ENCODE measurements at places on chromosomes 1 and 21.
A peak's percentile ranks its signal among the peaks of the same experiment; 100 is the strongest.

GRCh38 chr1:27445177-27445936 is 44.6 kb downstream of the WASF2 start:
- DNase-seq: no peak

- no peak for DNase-seq
These were observed 17.4 kb upstream of the ACTRT2 start for GRCh38 chr1:3003941-3004270.

- DNase-seq: no peak
These were observed 11.0 kb downstream of the FAM163A start for GRCh38 chr1:179754041-179754624.

GRCh38 chr1:200917291-200917817 is 22.7 kb downstream of the INAVA start:
- no peak for DNase-seq

DNA sequence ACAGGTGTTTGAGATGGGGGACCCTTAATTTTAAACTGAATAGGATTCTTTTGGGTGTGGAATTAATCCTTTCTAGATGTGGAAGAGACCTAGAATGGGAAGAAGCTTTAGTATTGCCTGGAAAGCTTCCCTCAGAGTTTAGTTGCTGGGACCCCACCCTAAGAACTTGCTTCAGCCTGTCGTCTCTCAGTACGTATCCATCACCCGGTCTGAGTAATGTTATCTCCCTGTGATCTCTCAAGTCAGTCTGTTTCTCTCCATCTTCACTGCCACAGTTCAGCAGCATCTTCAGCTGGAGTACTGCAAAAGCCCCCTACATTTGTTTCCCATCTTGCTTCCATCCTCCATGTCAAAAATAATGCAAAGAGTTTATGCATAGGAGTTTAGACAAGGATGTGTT is 28.9 kb downstream of the CNST start:
- no peak for DNase-seq

DNA sequence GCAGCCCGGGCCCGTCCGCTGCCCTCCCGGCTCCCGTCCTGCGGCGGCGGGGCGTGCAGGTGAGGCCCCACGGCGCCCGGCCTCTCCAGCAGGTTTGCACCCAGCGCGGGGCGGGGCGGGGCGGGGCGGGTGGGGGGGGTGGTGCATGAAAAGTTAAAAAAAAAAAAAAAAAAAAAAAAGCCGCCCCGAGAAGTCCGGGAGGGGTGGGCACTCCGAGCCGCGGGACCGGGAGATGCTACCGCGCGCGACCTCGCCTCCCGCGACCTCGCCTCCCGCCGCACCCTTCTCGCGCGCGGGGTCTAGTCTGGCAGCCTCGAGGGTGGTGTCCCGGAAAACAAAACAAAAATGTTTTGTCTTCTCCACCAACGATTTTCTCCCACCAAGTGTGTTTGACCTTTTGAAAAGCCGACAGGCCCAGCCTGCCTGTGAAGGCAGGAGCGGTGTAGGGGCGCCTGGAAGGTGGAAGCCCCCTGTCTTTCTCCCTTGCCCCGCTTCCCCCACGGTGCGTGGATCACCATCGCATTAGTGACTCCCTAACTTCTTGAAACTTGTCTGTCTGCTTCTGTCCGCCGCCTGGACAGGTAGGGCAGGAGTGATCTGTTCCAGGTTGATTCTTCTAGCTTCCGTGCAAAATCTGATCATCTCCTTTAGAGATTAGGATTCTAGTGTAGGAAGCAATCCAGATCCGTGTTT is 569 bp downstream of the RCAN3 start:
- DNase-seq: no peak

GRCh38 chr1:162166917-162167615 is 97.6 kb downstream of the NOS1AP start:
- no peak for DNase-seq

GRCh38 chr21:45556645-45557615 is 14.7 kb upstream of the SLC19A1 start:
- no peak for DNase-seq

DNA sequence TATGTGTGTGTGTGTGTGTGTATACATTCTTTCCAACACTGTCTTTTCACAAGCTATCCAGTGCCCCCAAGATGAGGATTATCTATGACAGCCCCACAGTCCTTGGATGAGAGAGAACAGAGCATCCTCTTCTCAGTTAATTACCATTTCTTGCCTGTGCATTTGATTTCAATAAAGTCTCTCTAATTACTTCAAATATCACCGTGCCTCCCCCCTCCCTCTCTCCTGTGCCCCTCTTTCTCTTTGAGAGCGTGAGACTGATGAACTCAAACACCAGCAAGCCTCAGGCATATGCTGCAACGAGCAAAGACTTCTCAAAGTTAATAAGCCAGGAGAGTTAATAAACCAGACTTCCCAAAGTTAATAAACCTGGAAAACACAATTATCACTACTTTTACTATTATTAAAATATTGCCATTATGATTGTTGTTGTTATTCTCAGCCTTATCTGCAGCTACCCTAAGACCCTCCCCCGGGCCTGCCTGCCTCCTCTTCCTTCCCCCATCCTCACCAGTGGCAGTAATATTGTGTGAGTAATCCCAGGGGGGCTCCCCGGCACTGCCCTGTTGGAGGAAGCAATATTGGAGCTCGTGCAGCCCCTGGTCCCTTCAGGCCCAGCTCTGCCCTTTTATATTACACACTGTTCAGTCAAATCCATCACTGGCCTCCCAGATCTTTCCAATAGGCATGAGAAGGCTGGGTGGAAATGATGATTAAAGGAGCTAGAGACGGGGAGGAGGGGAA is 30.9 kb downstream of the LMX1A start:
- no peak for DNase-seq

DNA sequence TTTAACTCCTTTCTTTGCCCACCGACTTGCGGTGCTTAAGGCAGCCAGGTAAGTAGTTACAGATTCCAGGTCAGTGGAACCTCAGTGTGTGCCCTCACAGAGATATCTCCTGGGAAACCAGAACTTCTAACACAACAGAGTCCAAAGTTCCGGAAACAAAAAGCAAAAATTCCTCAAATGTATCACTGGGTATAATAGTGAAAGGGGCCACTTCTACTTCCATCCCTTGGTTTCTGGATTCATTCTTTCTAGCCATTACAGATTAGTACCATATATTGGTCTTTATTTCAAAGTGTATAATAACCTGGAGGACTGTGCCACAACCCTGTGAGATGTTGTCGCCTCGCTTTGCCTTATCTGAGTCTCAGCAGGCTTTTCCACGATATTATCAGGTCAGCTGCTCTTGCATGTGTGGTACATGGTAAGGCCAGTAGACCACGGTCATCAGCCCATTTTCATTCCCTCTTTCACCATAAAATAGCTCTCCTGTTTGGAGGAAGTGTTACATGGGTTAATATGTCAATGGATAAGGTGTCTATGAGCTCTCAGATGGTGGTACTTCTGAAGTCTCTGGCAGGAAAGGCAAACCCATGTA is 14.9 kb upstream of the VASH2 start:
- no peak for DNase-seq

- DNase-seq: no peak
These were observed 686 bp downstream of the ARF1 start for GRCh38 chr1:228082918-228083870.

GRCh38 chr1:178723546-178723945 is 1.5 kb upstream of the RALGPS2 start:
- DNase-seq: no peak

- DNase-seq: peak; percentile 50
These were observed 52.9 kb upstream of the ECE1 start for GRCh38 chr1:21342961-21343838.

GRCh38 chr1:182095946-182096345 is 34.4 kb upstream of the ZNF648 start:
- no peak for DNase-seq

GRCh38 chr1:61054601-61054993 is 27.8 kb upstream of the NFIA start:
- DNase-seq: no peak

- peak; percentile 50 for DNase-seq
These were observed 61.0 kb downstream of the DNTTIP2 start for GRCh38 chr1:93817819-93818569.

DNA sequence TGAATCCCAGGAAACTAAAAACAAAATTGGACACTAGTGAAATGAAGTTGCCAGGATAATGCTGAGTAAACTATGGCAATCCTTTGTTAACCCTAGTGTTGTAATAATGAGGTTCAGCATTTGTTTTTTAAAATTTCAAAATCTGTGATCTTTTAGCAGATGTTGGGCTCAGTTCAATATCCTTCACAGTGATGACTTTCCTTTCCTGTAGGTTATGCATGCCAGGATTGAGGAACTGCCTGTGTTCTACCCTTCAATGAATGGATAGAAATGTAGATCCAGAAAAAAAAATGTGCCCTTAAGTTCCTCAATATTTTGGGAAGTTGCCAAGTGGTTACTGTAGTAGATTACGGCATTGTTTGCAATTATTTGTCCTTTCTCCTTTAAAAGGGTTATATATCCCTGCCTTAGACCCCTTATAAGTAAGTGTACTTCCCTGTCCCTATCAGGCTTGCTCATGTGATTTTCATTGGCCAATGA is 35.5 kb upstream of the IRF2BP2 start:
- no peak for DNase-seq

DNA sequence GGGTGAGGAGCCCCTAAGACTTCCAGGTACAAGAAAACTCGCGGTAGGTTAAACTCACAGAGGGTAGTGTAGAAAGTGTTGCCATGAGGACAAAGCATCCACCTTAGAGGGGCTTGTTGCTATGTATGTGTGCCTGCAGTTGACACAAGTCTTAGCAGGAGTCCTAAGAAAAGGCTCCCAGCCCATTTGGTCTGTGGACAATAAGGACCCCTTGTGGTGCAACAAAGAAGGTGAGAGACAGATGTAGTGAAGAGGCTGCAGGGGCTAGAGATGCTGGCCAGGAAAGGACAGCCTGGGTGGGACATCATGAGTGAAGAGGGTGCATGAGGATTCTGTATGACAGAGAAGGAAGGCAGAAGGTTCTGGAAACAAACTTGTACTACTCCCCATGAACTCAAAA is 36.3 kb upstream of the IL10 start:
- DNase-seq: peak; percentile 69

All from CD8-positive, alpha-beta memory T cell (primary cell).